ENCODE measurements at places on chromosomes 3 and 15. TPM values are rescaled to one million over a fixed set of nuclear protein-coding genes. Genes with fewer than 3 reads are reported as not detected.

- DNase-seq, result no peak
Measured at GRCh38 chr15:33084661-33085060, 109.9 kb downstream of the FMN1 start.

- no peak for DNase-seq
Measured at GRCh38 chr3:11507719-11508118, 136.0 kb downstream of the VGLL4 start.

GRCh38 chr3:130941793-130942192 is 47.9 kb downstream of the ATP2C1 start:
- DNase-seq, result no peak

- no peak for DNase-seq
Measured at GRCh38 chr15:71434774-71435173, 319.5 kb downstream of the THSD4 start.

The SLC38A3 gene
- total RNA-seq, result not detected

GRCh38 chr3:23270423-23270822 is 67.3 kb downstream of the UBE2E2 start:
- no peak for DNase-seq

- no peak for DNase-seq
Measured at GRCh38 chr3:174116421-174116820, 718.9 kb downstream of the NLGN1 start.

DNA sequence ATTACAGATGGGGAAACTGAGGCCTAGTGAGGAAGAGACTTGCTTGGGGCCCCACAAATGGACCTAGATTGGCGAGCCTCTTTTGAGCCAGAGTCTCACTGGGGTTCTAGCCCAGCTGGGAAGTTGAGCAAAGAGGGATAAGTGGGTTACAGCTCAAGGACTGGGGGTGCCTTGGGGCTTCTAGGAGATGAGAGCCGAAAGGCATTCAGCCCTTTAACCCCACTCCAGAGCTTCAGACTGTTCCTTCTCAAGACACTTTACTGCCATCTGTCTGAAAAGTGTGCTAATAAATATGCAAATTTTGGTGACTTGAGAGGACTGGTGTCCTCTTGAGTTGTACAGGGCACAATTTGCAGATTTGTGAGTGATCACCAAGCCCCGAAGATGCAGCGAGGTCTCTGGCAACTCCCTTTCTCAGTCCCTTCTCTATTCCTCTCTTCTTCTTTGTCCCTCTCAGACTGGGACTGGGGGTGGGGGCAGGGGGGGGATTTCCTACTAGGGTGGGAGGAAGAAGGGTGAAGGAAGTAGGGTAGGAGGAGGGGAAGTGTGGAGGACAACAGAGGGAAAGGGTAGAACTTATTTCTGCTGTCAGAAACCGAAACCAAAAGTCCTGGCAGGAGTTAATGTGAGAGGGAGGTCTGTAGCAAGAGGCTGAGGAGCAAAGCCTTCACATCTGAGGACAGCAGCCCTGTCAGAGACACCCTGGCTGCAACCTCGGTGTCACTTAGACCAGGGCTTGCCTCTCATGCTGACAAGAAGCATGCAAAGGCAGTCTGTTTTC is 16.2 kb upstream of the ANKDD1A start:
- peak; percentile 59 for DNase-seq

The SLC12A1 gene
- not detected for total RNA-seq

GRCh38 chr3:184635774-184636173 is 74.2 kb downstream of the EPHB3 start:
- DNase-seq, result no peak

The CD80 gene
- 18.1 TPM for total RNA-seq

DNA sequence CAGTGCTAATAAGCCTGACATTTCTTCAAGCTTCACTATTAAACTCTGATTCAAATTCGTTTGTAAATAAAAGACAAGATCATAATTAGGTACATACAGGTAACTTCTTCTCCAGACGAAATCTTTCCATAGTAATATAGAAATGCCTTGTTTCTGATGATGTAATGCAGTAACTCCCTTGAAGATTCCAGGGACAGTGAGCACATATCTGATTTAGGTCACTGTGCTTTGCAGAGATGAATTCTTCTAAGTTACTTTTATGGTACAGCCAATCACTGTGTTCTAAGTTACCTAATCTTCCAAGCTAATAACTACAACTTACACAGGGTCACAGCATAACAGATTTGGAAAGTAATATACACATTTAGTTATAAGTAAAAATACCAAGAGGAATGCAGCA is 27.6 kb downstream of the SLC4A7 start:
- no peak for DNase-seq

DNA sequence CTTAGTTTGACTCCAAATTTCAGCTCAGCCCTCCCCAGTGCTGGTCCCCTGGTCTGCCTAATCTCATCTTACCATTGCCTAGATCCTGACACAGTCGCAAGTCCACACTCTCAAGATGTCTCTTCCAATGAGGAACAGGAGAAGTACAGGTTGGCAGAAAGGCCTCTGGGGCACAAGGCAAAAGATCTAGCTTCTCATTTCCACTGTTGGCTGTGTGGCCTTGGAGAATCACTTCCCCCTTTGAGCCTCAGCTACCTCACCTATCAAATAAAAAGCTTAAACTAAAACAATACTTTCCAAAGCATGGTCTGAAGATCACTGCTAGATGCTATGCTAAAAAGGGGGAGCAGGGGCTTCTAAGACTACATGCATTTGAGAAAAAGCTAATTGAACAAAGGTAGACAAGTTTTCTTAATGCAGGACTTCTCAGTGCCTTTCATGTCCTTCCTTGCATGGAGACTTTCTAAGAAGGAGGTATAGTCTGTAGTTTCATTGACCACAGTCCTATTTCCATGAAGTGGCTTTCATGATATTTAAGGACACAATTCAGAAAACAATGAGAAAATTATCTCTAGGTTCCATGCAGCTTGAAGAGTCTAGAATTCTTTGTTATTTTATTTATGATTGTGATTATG is 118.0 kb upstream of the RAD18 start:
- no peak for DNase-seq

The RTP3 gene
- not detected for total RNA-seq

DNA sequence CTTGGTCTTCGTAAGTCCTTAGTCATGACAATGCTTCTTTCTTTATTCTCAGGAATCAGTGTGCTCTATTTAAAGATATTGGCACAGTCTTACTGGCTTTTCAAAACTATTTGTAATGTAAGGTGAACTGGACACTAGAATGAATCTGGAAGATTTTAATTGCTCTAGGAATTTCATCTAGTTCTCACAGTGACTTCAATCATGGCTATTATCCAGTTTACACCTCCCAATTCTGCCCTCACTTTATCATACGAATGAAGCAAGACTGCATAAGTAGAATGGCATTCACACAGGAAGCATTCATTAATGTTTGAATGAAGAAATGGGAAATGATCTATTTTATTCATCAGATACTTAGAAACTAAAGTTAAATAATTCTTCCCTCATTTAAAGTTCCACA is 26.7 kb upstream of the DRD3 start:
- no peak for DNase-seq

DNA sequence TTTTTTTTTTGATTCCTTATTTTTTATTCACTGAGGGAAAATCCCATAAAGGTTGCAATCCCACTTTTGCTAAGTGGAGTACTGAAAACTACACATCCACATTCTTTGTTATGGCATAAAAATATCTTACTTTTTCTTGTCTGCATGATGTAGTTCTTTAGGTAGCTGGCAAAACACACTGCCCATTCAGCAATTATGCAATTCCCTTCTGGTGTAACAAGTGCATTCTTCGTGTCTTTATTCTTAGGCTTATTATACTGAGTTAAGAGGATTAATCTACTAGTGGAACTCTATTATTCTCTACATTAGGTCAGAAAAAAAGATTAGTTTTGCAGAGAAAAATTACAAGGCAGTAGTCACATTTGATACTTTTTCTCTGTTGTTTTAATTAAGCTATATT is 403.8 kb upstream of the GBE1 start:
- DNase-seq, result no peak

DNA sequence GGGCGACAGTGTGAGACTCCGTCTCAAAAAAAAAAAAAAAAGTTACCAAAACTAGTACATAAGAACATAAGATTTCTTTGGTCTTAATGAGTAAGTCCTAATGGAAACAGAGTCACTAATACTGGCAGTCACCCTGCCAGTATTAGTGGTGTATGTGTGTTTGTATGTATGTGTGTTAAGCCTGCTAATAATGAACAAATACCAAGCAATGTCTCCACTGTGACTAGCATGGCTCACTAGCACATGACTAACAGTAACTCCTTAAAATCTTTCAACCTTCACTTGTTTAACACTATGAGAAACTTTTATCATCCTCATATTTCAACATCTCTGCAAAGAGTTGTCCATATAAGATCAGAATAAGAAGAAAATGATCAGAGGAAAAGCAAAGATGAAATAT is 231.0 kb upstream of the ATP11B start:
- no peak for DNase-seq

GRCh38 chr15:49573421-49573820 is 47.2 kb downstream of the FAM227B start:
- no peak for DNase-seq

GRCh38 chr3:71503525-71504249 is 79.8 kb downstream of the FOXP1 start:
- DNase-seq, result no peak

The RBMS3 gene
- total RNA-seq, result 3.4 TPM
